Mammary microvascular endothelial cell (primary cell): ENCODE measurements at places on chromosomes 16 and 17. TPM values are rescaled to one million over a fixed set of nuclear protein-coding genes. Genes with fewer than 3 reads are reported as not detected.

Gene CCL8
- total RNA-seq: not detected in 2 replicates

Gene CPHXL
- not detected in 2 replicates for total RNA-seq

Gene SLX1A
- total RNA-seq: 31.9 and 47.6 TPM in 2 replicates

Gene CRYBA1
- not detected in 2 replicates for total RNA-seq

Gene CEP295NL
- total RNA-seq: 0.20 and 0.74 TPM in 2 replicates

Gene FSCN2
- total RNA-seq: 1.2 TPM in 1 of 2 replicates, not detected in the other

Gene SYT17
- total RNA-seq: 0.15 and 0.80 TPM in 2 replicates

Gene TSPAN10
- 0.20 TPM in 1 of 2 replicates, not detected in the other for total RNA-seq

Gene BEAN1
- total RNA-seq: not detected in 2 replicates

Gene DNAH9
- under 0.01 and 0.30 TPM in 2 replicates for total RNA-seq

Gene TMEM204
- 53.5 and 61.6 TPM in 2 replicates for total RNA-seq

Gene B9D1
- 20.1 and 20.8 TPM in 2 replicates for total RNA-seq

Gene LLGL2
- total RNA-seq: 3.9 and 5.2 TPM in 2 replicates

Gene KRT39
- not detected in 2 replicates for total RNA-seq

Gene DHX8
- 35.6 and 39.3 TPM in 2 replicates for total RNA-seq

Gene METRNL
- 28.2 and 35.2 TPM in 2 replicates for total RNA-seq

Gene UBALD1
- total RNA-seq: 7.6 and 9.0 TPM in 2 replicates

Gene RHOT1
- total RNA-seq: 18.1 and 20.1 TPM in 2 replicates

Gene SLC16A5
- total RNA-seq: 4.7 and 6.0 TPM in 2 replicates

Gene FOXJ1
- not detected in 2 replicates for total RNA-seq

Gene ACSM2B
- 0.05 and 0.07 TPM in 2 replicates for total RNA-seq

Gene ODAD4
- total RNA-seq: not detected in 2 replicates
